ENCODE measurements at places on chromosomes 3 and 15.
A peak's percentile ranks its signal among the peaks of the same experiment; 100 is the strongest.

DNA sequence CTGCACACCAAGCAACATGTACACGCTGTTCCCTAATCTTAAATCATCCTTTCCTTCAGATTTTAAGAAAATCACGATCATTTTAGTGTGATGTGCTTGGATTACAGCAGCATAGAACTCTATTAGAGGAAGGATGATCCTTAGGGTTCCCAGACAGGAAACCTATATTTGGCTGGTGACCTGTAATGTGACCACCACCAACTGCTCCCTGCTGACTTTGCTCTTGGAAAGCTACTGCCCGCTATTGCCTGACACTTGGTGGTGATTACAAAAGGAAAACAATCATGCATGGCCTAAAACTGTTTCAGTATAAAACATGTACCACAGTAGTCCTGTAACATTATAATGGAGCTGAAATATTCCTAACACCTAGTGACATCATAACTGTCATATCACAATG, 27.2 kb upstream of the LMOD3 start:
- no peak for DNase-seq

DNA sequence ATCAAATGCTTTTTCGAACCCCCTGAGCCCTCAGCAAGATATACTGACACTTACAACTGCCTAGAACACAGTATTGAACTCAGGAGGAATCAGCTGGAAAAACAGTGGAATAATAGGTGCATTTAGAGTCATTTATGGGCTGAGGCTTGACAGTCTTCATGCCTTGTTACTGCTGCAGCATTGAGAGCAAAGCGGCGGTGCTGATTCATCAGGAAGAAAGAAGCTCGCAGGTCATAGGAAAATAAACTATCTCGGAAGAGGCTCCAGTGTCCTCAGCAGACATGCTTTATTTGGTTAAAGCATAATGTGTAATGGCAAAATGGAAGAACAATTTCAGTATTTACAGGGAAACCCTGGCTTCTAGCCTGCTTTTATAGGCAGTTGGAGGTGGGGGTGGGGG, 30.1 kb upstream of the NEO1 start:
- DNase-seq: no peak

DNA sequence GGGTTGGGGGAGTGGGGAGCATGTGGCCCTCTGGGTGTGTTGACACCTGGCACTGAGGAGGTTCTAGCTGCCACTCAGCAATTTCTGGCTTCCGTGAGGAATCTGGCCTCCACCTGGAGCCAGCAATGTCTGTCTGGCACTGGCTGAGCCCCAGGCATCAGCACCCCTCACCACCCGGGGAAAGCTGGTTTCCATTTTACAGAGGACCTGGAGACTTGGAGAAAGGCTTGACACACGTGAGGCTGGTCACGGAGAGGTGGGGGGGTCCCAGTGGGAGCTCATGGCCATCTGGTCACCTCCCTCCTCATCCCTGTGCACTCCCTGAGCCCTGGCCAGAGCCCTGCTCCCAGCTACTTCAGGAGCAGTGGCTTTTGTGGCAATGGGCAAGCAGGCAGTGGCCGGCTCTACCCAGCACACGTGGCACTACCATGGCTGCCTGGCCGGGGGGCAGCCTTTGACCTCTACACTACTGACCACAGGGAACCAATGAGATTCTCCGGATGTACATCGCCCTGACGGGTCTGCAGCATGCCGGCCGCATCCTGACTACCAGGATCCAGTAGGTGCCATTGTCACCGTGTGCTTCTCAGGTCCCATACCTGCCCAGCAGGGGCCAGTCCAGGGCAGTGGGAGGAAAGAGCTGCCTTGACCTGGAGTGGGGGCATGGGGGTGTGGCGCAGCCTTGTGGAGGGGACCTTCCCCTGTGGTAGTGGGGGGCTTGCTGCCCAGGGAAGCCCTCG, 28.5 kb downstream of the ACAD9 start:
- DNase-seq: no peak

GRCh38 chr3:127859730-127860129, 37.4 kb upstream of the MGLL start:
- DNase-seq: no peak

GRCh38 chr3:46202535-46202934, 5.6 kb downstream of the CCR1 start:
- DNase-seq: no peak

DNA sequence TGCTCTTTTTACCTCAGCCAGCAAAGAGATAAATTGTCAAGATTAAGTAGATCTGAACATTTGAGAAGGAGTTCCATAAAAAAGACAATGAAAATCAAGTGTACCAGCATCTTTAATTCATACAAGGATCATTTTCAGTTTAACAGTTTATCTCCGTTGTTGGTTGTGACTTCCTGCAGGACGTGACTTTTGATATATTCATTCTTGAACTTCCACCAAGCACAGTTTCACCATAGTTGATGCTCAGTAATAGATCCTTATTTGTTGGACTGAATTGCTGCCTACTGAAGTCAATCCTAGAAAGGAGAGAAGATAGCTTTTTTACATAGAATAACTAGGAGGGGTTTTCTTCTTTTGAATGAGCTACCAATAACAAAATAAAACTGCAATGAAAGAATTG, 408.2 kb downstream of the LPP start:
- no peak for DNase-seq

GRCh38 chr3:173395073-173395411, 2.5 kb upstream of the NLGN1 start:
- no peak for DNase-seq

- DNase-seq: no peak
These were observed 101.1 kb upstream of the IGF1R start for GRCh38 chr15:98547275-98547674.

DNA sequence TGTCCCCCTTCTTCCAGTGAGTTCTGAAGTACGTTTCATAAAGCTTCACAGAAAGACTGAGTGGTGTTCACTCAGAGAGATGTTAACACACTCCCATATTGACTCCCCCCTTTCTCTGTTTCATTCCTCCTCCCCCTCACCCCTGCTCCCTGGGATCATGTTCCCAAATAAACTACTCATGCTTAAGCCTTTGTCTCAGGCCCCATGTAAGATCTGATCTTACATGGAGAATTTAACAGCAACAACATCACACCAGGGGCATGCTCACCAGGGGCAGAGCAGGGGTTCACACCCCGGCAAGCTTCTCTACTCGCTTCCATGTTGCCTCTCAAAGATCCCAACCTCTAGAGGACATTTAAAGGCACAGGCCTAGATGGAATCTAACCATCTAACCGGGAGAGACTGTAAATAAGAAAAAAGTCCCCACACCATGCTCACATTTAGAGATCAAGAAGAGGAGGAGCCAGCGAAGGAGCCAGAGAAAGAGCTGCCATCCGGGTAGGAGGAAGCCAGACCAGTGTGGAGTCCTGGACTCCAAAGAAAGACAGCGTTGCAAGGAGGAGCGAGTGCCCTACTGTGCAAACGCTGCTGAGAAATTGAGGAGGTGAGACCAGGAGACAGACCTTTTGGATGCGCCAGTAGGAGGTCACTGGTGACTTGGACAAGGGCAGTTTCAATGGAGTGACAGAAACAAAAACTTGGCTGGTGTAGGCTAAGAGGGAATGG, 21.4 kb upstream of the SRP14 start:
- no peak for DNase-seq

DNA sequence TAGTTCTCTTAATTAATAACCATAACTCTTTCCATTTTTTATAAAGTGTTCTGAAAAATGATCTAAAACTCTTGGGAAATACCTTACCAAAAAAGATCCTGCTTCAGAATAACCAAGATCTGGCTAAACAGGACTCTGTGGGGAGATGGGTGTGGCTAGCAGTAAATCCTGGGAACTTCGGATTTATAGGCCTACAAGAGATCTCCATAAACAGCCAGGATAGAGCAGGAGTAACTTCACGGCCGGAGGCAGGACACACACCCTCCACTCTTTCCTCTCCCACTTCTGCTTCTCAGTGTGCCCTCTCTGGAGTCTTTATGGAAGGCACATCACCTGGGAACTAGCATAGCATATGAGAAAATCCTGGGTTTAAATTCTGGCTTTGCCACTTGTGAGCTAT, 309.4 kb upstream of the SOX2 start:
- DNase-seq: no peak

- DNase-seq: no peak
These were observed 61.2 kb downstream of the RUBCN start for GRCh38 chr3:197675563-197675860.

- no peak for DNase-seq
These were observed 26.2 kb upstream of the CFAP161 start for GRCh38 chr15:81107889-81108288.

GRCh38 chr3:171535133-171535532, 74.9 kb upstream of the TNIK start:
- no peak for DNase-seq

- DNase-seq: no peak
These were observed 21.4 kb downstream of the CALML4 start for GRCh38 chr15:68183616-68184315.

DNA sequence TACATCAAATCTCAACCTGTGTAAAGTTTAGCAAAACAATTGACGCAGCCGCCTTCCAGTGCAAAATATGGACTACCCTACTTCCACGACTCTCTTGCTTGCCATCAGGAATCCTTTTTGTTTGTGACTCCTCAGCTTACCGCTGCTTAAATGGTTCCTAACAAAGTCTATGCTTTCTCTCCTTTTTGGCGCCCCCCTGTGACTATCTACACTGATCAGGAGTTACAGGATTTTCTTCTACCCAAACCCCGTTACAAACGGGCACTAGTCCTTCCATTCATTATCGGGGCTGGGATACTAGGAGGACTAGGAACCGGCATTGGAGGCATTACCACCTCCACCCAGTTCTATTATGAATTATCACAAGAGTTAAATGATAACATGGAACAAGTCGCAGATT, 184.0 kb downstream of the IGSF11 start:
- DNase-seq: no peak

DNA sequence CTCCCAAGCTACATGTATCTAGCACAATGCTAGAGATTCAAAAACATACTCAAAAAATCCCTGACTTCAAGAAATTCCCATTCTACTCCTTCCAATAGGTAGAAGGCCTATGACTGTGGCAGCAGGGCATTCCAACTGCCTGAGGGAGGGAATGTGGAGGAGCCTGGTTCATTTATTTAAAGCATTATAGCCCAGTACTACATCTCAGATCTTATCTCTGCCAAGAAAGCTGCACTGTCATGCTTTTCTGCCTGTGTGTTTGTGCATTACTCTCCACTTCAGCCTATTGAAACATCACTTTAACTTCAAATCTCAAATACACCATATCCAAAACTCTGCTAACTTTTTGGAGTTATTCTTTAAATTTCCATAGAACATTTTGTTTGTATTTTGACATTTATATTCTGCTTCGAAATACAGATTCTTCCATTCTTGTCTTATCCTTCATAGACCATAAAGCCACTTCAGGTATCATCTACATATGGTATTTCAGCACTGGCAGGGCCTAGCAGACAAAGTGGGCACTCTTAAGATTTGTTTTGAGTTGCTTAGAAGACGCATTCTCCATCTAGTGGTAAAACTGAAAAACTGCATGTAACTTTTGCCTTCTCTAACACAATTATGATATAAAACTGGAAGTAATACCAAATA, 59.1 kb upstream of the NEDD4 start:
- DNase-seq: peak; percentile 19

GRCh38 chr3:122013448-122013925, 8.6 kb downstream of the ILDR1 start:
- DNase-seq: no peak

DNA sequence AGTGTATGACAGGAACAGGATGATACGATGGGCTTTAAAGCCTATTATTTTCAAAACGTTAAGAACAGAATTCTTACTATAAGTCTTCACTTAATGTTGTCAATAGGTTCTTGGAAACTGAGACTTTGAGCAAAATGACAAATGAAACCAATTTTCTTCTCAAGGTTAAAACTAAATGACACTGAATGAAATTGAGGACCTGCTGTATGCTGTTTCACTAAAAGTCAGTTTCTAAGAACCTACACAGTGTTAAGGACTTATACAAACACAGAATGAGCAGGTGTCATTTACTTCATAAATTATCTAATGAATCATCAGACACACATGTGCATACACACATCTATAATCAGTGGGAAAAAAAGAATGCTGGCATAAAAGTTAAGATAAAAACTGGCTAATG, 106.9 kb downstream of the RFTN1 start:
- no peak for DNase-seq

DNA sequence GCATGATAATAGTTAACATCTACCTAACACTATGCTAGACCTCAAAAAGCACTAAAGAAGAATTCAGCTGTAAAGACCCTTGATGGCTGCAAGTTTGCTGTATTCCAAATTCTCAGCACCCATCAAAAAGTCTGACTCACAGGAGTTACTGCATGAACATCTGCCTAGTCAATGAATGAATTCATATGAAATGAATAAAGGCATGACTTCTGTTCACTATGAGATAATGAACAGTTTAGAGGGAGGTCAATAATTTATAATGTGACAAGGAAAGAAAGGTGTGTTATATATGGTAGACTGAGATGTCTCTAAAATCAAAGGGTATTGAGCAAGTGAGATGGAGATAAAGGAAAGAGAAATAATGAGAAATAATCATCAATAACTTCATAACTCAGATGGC, 508.2 kb upstream of the TGFBR2 start:
- no peak for DNase-seq

DNA sequence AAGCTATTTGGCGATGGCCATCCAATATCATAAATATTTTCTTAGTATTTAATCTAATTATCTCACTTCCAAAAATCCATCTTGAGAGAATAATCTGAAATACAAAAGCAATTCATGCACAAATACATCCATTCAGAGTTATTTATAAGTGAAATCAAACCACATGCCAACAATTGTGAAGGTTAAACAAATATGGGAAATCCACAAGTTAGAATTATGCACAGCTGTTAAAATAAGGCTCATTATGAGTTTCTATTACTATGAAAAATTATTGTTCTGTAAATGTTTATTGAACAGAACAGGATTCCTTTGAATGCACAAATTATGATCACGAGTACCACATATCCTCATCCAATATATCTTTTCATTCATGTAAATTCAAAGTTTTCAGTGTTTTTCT, 267.7 kb downstream of the PLOD2 start:
- DNase-seq: no peak

- peak; percentile 78 for DNase-seq
These were observed 74.4 kb downstream of the MGLL start for GRCh38 chr3:127747751-127748521.

- no peak for DNase-seq
These were observed 574.5 kb upstream of the TBL1XR1 start for GRCh38 chr3:177771780-177772179.

GRCh38 chr3:15653321-15653720, 51.8 kb downstream of the BTD start:
- no peak for DNase-seq

DNA sequence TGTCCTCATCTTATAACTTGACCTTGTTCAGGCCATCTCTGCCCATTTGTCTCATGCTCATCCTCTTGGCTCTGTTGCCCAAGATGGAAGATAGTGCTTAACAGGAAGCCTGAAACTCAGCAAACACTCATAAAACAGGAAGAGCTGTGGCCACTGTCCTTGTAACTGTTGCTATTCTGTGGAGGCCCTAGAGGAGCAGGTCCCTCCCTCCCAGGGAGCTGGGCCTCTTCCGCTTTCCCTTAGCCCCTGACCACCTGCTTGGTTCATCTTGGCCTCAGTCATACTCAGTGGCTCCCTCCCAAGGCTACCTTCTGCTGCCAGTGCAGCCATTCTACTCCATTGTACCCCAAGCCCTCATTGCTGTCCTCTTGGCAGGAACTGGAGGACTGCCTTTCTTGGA, 3.5 kb downstream of the MAPKAPK3 start:
- no peak for DNase-seq

GRCh38 chr3:110293660-110294059, 778.0 kb upstream of the NECTIN3 start:
- DNase-seq: no peak

GRCh38 chr15:39781967-39782302, 706 bp downstream of the FSIP1 start:
- peak; percentile 35 for DNase-seq

- no peak for DNase-seq
These were observed 15.5 kb downstream of the TRIM59 start for GRCh38 chr3:160434071-160434470.
